Hematopoietic multipotent progenitor cell treated with erythropoietin and hydrocortisone succinate and interleukin-3 and kit ligand, for 4 days (in vitro differentiated cells): ENCODE measurements at places on chromosomes 11 and 22.

DNA sequence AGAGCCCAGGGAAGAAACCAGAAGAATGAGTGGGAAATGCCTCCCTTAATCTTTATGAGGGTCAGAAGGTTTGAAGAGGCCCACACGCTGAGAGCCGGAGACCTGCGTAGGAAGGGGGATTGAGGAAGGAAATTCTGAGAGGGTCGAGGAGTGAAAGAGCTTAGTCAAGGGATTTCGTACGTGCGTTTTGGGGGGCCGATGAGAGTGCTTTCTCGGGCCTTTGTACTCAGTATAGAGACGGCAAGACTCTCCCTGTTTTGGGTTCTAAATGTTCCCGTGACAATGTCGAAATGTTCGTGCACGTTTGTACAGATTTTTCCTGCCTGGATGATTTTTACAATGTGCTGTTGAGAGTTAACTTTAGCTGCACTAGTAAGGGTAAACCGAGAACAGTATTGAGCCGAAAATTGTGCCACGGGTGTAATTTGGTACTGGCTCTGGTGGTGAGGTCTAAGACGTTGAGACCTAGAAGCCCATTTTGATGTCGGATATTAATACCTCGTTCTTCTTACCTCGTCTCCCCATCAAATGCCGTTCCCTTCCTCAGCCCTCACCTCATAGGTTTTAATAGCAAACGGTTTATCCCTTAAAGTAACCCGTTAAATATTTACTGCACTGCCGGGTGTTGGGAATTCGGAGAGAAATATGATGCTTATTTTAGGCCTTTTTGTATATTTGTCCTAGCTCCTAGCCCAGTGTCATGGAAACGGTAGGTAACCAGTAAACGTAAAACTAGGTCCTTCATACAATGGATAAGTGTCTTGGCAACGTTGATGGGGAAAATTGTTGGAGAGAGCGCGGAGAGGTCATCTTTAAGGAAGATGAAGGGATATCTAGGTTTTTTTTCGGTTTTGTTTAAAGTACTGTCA lies 734 bp downstream of the C11orf58 start:
- no peak for DNase-seq

GRCh38 chr11:8973121-8973520 lies 8.9 kb upstream of the TMEM9B start:
- DNase-seq: peak; percentile 8

- DNase-seq: no peak
Observed at GRCh38 chr11:35629914-35630313, 11.7 kb downstream of the FJX1 start.

GRCh38 chr11:130452940-130453339 lies 4.5 kb downstream of the ADAMTS15 start:
- DNase-seq: no peak
